ENCODE measurements at places on chromosomes 13 and 19.

- no peak for DNase-seq
These were observed 152.1 kb downstream of the KCNRG start for GRCh38 chr13:50167224-50167947.

DNA sequence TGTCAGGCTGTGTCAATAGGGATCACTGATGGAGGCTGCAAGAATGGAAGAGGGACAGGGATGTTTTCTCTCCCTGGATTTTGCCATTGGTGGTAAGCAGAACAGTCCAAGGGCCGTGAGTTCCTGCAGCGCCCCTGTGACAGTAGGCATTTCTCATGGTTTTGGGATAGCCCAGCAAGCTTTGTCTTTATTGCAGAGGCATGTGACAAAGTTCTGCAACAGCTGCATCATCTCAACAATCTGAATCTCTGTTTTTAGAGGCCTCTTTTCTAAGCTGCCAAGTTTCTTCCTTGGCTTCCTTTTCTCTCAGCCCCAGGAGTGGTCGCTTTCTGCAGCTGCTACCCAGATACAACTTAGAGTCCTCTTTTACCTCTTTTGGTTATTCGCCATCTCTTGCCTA lies 95.7 kb upstream of the TSHZ3 start:
- no peak for DNase-seq

DNA sequence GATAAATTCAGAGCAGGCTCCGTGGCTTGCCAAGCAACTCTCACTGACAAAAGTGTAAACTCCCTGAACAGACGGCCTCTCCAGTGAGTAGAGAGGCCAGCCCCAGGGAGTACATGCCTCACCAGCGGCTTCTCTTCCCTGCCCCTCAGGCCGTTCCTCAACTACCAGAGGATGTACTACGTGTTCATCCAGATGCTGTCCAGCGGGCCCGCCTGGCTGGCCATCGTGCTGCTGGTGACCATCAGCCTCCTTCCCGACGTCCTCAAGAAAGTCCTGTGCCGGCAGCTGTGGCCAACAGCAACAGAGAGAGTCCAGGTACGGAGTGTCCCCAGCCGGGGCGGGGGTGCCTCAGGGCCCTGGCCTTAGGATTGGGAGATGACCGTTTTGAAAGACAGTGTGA lies 93.4 kb upstream of the MCF2L start:
- no peak for DNase-seq

GRCh38 chr19:2477141-2477710 lies 1.3 kb downstream of the GADD45B start:
- DNase-seq = no peak

- no peak for DNase-seq
These were observed 2.1 kb downstream of the ZNF575 start for GRCh38 chr19:43534816-43535761.

GRCh38 chr13:36736119-36736726 lies 62.4 kb downstream of the SERTM1 start:
- DNase-seq = no peak

GRCh38 chr13:21759463-21759862 lies 88.6 kb downstream of the FGF9 start:
- DNase-seq = no peak

- no peak for DNase-seq
These were observed 2810.0 kb downstream of the PCDH9 start for GRCh38 chr13:64420181-64420580.

DNA sequence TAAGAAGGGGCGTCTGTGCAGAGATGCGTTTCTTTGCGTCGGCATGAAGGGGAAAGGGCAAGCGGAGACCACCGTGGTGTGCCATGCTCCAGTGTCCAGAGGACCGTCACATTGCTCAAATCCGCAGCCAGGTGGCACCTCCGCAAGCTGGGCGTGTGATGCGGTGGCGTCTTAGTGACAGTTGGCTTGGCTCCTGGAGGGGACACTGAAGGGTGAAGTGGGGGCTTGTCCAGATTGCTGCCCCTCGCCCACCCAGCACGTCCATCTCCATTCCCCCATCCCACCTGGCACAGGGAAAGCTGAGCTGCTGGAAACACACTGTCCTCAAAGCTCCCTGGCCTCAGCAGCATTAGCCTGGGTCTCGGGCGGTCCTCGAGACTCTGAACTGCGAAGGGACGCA lies 135.3 kb downstream of the SOX1 start:
- DNase-seq = no peak

DNA sequence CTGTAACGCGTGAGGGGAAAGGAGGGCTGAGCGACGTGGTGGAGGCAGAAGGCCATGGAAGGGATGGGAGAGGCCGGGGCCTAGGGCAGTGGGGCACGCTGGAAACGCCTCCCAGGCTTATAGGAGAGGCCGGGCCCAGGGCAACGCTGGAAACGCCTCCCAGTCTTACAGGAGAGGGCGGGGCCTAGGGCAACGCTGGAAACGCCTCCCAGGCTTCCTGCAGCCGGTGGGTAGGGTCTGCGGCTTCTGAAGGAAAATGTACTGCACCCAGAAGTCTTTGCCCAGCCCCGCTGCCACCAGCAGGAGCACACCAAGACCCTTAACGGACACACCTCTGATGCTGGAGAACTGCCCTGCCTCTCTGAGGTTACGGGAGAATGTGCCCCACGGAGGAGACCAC lies 9.1 kb downstream of the CACTIN start:
- no peak for DNase-seq

GRCh38 chr13:50635504-50635903 lies 208.0 kb downstream of the DLEU7 start:
- DNase-seq = no peak

DNA sequence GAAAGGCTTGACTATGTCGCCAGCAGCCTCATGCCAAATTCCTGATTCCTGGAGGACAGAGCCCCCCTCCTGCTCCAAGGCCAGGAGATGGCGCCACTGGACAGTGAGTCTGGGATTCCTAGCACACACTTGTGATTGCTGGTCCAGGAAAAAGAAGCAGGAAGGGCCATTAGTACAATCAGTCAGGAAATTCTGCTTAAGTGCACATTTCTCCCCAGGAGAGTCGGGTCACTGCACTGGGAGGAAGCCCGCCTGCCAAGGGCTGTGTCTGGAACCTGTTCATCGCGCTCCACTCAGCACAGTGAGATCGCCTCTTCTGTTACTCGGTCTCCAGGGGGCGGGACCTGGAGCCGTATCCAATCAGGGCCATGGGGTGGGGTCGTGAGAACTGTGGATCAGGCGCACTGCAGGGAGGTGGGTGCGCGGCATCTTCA lies 65.1 kb downstream of the ZNF823 start:
- no peak for DNase-seq

DNA sequence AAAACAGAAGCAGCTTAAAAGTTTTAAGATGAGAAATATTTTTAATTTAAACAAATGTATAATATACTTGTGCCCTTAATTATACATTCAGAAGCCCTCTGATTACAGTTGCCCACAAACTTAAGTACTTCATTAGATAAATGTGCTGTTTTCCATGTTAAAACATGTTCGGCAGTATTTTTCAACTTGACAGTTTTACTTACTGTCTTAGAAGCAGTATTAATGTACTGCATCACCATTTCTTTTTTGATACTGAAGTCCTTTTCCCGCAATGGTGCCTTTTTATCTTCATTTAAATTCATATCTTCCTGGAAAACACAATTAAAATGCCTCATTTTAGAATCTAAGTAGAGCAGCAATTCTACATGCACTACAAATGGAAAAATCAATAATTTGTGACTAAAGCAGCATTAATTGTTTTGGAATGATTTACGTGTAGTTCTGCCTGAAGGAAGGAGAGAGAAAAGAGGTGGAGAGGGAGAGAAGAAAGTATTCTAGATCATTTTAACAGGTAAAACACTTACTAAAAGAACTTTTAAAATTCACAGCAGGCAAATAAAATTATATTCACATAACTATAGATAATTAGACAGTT lies 70.2 kb downstream of the DIAPH3 start:
- DNase-seq = no peak

GRCh38 chr19:2578901-2579677 lies 103.2 kb downstream of the GADD45B start:
- DNase-seq = no peak

GRCh38 chr19:5091018-5091683 lies 122.2 kb downstream of the KDM4B start:
- DNase-seq = no peak

DNA sequence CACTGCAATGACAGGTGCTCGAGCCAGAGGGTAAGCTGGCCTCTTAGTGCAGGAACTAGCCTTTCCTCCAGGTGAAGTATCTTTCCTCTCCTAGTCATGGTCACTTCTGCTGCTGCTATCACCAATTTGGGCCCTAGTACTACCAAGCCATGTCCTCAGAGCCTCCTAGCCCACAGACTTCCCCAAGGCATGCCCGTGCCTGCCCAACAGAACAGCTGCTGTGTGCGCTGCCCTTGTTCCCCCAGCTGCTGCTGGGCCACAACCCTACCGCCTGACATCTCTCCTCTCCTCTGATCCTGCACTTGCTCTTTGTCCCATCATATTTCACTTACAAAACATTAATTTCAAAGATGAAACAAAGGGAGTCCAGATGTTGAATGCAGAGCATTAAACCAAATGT lies 168.5 kb upstream of the FREM2 start:
- no peak for DNase-seq

DNA sequence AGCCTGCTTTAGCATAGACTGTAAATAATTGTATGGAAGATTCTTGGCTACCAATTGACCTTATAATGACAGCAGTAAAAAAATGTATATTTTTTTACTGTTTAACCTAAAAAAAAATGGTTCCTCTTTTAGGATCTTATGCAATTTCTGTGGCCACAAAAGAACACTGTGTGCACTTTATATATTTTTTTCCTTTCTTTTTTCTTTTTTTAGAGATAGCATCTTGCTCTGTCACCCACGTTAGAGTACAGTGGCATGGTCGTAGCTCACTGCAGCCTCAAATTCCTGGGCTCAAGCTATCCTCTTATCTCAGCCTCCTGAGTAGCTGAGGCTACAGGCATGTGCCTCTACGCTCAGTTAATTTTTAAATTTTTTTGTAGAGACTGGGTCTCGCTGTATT lies 6.1 kb downstream of the FLT3 start:
- no peak for DNase-seq

DNA sequence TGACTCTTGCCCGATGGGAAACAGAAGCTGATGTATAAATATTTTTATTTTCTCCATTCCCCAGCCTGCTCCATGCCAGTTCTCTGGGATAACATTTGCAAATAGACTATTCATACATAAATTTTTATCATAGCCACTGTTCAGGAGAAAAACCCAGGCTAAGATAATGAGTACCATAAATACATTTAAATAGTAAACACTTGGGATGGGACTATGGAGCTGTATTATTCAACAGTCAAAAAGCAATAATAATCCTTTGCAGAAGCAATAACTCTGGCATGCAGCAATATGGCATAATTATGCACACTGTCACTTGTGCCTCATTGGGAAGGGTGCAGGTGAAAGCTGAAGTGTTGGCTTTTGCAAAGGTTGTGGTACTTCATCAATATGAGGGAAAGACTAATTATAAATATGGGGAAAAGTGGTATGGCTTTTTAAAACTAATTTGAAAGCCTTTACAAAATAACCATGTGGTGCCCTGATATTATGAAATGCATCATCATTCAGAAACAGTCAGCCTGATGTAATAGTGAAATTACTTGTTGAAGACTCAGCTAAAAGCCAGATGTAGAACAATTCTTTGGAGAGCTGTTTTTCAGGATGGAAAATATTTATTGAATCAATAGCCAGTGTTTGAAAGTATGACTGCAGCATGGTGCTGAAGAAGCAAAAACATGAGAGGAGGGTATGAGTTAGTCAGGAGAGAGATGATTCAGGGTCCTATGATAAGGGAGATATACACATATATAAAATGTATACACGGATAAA lies 2476.7 kb downstream of the PCDH9 start:
- DNase-seq = no peak

DNA sequence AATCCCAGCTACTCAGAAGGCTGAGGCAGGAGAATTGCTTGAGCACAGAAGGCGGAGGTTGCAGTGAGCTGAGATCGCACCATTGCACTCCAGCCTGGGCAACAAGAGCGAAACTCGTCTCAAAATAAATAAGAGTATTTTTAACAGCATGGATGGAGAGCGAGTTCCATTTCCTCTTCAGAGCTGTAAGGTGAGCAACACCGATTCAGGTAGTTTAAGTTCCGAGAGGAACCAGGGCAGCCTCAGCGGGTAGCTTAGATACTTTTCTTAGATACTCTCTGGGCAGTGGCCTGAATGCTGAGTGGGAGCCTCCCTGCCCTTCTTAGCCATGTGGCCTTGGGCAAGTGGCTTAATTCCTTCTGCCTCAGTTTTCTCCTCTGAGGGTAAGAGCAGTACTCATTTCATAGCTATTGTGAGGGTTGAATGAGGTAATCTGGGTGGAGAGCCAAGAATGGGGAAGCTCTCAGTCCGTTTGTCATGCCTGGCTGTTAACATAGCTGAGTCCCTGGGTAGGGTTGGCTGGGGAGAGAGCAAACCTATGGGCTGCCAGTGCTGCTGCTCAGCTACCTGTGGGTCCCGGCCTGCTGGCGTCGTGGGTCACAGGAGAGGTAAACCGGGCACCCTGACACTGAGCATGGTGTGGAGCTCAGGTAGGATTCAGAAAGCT lies 4.1 kb downstream of the ATP11A start:
- no peak for DNase-seq

GRCh38 chr13:21242236-21242635 lies 65.8 kb downstream of the MRPL57 start:
- DNase-seq = no peak

All from NCI-H1436 treated with DMSO at 0.1 percent for 48 hours (cell line).